Cardiac fibroblast (primary cell): ENCODE measurements at places on chromosomes 6 and 20.

DNA sequence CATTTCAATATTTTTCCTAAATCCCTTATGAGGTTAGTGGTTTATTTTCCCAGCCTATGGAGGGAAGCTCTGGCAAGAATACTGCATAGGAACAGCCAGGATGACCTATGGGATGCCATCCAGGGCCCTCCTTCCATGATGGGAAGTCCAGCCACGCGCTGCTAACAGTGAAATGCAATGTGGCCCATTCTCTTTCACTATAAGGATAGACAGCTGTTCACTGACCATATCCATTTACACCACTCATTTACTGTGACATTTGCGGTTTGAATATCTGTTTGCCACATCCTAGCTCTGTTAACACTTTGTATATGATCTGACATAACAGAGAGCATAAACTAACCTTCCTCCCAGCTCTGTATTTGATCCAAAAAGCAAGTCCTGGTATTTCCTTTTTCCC lies 471.7 kb downstream of the CBLN4 start:
- no peak for DNase-seq

- peak; percentile 9 for DNase-seq
Measured at GRCh38 chr6:35302604-35303241, 5.1 kb downstream of the DEF6 start.

GRCh38 chr6:110878751-110879522 lies 4.4 kb downstream of the AMD1 start:
- DNase-seq: peak; percentile 30

- DNase-seq: peak; percentile 27
Measured at GRCh38 chr6:26223228-26223627, 136.0 kb downstream of the HFE start.

GRCh38 chr20:5282561-5282960 lies 34.2 kb downstream of the PROKR2 start:
- no peak for DNase-seq

GRCh38 chr20:38790200-38791053 lies 15.1 kb upstream of the PPP1R16B start:
- DNase-seq: peak; percentile 19
